ENCODE measurements at places on chromosomes 7 and 10. TPM values are rescaled to one million over a fixed set of nuclear protein-coding genes. Genes with fewer than 3 reads are reported as not detected.

C7orf57 gene
- total RNA-seq, result not detected

RHOBTB1 gene
- 18.9 TPM for total RNA-seq

CD36 gene
- 0.54 TPM for total RNA-seq

FAM25C gene
- total RNA-seq, result not detected

FAM241B gene
- 0.18 TPM for total RNA-seq

- H3K4me1 ChIP-seq, result peaks cover 2% of the 10 kb centered on the region
- no peak overlapping the region for H3K4me3 ChIP-seq
- DNase-seq, result no peak
- no peaks in the 10 kb centered on the region for H3K36me3 ChIP-seq
- H3K27ac ChIP-seq, result no peak overlapping the region
These were observed 183.2 kb downstream of the ADK start for GRCh38 chr10:74334221-74334620.

GRCh38 chr10:30755441-30755953, 125.9 kb upstream of the LYZL2 start:
- no peaks in the 10 kb centered on the region for H3K36me3 ChIP-seq
- H3K4me1 ChIP-seq, result peaks cover 23% of the 10 kb centered on the region
- H3K27me3 ChIP-seq, result no peaks in the 10 kb centered on the region
- peak; percentile 38 for DNase-seq
- peak overlapping the region; percentile 91 for H3K27ac ChIP-seq

DNA sequence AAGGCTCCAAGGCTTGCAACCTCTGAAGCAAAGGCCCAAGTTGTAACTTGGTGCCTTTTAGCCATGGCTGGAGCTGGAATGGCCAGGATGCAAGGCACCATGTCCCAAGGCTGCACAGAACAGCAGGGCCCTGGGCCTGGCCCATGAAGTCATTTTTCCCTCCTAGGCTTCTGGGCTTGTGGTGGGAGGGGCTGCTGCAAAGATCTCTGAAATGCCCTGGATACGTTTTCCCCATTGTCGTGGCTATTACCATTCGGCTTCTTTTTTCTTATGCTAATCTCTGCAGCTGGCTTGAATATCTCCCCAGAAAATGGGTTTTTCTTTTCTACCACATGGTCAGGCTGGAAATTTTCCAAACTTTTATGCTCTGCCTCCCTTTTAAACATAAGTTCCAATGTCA, 234.2 kb downstream of the CDK14 start:
- no peak overlapping the region for H3K27ac ChIP-seq
- no peaks in the 10 kb centered on the region for H3K36me3 ChIP-seq
- no peaks in the 10 kb centered on the region for H3K27me3 ChIP-seq
- no peak overlapping the region for H3K4me3 ChIP-seq

- peak; percentile 88 for DNase-seq
- peaks cover 26% of the 10 kb centered on the region for H3K4me1 ChIP-seq
- H3K27me3 ChIP-seq, result no peaks in the 10 kb centered on the region
- peaks cover 19% of the 10 kb centered on the region for H3K36me3 ChIP-seq
- H3K4me3 ChIP-seq, result no peak overlapping the region
These were observed 28.8 kb downstream of the XPNPEP1 start for GRCh38 chr10:109894516-109894915.

- peaks cover 6% of the 10 kb centered on the region for H3K27me3 ChIP-seq
- peaks cover 4% of the 10 kb centered on the region for H3K4me1 ChIP-seq
- H3K36me3 ChIP-seq, result no peaks in the 10 kb centered on the region
- no peak for DNase-seq
These were observed 25.3 kb downstream of the FKBP6 start for GRCh38 chr7:73353243-73353642.

DNA sequence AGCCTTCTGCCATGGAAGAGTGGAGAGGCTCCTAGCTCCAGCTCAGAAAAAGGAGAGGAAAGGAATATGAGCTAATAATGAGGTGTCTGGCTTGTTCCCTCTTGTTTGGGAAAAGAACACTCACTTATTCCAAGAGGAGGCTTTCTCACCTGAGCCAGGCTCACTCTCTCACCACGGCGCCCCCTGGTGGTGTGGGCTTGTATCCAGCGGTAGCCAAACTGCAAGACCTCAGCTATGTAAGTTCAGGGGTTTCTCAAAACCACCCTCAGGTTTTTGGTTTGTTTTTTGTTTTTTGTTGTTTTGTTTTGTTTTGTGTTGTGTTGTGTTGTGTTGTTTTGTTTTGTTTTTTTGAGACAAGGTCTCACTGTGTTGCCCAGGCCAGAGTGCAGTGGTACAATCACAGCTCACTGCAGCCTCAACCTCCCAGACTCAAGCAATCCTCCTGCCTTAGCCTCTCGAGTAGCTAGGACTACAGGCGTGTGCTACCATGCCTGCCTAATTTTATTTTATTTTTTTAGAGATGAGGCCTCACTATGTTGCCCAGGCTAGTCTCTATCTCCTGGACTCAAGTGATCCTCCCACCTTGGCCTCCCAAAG, 124.0 kb downstream of the TMEM130 start:
- H3K36me3 ChIP-seq, result no peaks in the 10 kb centered on the region
- no peak overlapping the region for H3K4me3 ChIP-seq
- H3K4me1 ChIP-seq, result no peaks in the 10 kb centered on the region
- peak; percentile 17 for DNase-seq

GRCh38 chr7:20158684-20159083, 58.5 kb downstream of the MACC1 start:
- H3K4me1 ChIP-seq, result no peaks in the 10 kb centered on the region
- H3K27me3 ChIP-seq, result no peaks in the 10 kb centered on the region
- H3K36me3 ChIP-seq, result no peaks in the 10 kb centered on the region
- DNase-seq, result peak; percentile 36
- H3K4me3 ChIP-seq, result no peak overlapping the region

DNA sequence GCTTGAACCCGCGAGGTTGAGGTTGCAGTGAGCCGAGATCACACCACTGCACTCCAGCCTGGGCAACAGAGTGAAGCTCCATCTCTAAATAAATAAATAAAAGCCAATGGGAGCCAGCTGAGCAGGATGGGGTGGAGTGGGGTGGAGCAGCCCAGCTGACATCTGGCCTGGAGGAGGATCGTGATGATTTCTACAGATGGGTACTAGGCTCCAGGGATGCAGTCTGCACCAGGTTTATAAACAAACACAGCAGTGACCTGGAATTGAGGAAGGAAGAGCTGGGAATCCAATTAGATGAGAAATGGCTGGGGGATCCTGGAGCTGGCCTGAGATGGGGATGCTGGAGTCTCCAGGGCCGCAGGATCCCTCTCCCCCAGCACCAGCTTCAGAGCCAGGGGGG, 7.3 kb upstream of the GRIFIN start:
- peaks cover 13% of the 10 kb centered on the region for H3K27me3 ChIP-seq
- H3K4me1 ChIP-seq, result no peaks in the 10 kb centered on the region
- H3K4me3 ChIP-seq, result no peak overlapping the region
- no peaks in the 10 kb centered on the region for H3K36me3 ChIP-seq
- no peak for DNase-seq

DNA sequence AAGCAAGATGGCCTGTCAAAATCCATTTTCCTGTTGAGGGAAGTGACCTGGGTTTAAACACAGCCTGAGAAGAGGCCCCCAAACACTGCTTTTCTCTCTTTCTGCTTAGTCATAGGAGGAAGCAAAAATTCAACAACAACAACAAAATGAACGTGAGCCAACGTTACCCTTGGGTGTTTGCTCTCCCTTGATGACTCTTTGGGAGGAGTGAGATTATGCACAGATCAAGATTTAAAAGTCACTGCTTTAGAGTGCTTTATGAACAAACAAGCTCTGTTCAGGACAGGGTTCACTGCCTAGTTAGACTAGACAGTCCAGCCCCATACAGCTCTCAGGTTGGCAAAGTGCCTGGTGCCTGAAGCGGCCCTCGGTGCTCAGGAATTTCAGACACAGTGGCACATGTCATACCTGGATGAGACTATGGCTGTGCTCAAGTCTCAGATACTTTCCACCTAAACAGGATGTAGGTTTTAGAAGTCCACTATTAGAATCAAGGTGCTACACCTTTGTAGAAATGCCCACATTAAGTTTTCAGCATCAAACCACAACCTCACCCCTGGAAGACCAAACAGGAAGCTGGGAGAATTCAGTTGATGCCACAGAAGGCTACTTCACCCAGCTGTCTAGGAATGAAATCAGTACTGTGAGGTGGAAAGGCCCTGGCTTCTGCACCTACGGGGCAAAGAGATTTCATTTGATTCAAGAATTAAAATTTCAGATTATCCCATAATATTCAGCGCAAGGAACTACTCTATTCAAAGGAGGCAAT, 38.7 kb downstream of the DENND11 start:
- peaks cover 14% of the 10 kb centered on the region for H3K36me3 ChIP-seq
- no peaks in the 10 kb centered on the region for H3K27me3 ChIP-seq
- no peak for DNase-seq
- no peaks in the 10 kb centered on the region for H3K4me1 ChIP-seq

- DNase-seq, result no peak
- H3K27ac ChIP-seq, result no peak overlapping the region
- H3K4me3 ChIP-seq, result no peak overlapping the region
These were observed 199.6 kb downstream of the WDR37 start for GRCh38 chr10:1255600-1256431.
